Brain microvascular endothelial cell (primary cell): ENCODE measurements at places on chromosomes 12 and 14.

DNA sequence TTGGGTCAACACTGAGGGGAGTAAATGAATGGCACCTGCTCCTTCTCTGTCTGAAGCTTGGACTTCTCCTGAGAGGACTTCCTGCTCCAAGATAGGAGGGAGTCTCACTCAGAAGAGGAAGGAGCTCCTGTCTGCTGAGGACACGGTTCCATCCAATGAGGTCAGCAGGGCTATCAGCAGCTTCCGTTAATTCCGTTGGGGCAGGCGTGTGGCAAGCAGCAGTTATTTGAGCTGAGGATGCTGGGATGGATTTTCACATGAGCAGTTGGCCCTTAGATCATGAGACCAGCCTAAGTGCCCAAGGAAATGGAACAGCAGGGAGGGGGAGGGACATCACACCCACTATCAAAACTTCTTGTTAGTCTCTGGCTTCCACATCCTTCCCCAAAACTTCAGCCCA is 159.0 kb upstream of the PZP start:
- DNase-seq: no peak

- DNase-seq: no peak
Observed at GRCh38 chr14:77306416-77306815, 14.3 kb downstream of the POMT2 start.

GRCh38 chr14:38121320-38122020 is 86.2 kb upstream of the SSTR1 start:
- DNase-seq: no peak

- no peak for DNase-seq
Observed at GRCh38 chr14:91245029-91245428, 525 bp upstream of the GPR68 start.

DNA sequence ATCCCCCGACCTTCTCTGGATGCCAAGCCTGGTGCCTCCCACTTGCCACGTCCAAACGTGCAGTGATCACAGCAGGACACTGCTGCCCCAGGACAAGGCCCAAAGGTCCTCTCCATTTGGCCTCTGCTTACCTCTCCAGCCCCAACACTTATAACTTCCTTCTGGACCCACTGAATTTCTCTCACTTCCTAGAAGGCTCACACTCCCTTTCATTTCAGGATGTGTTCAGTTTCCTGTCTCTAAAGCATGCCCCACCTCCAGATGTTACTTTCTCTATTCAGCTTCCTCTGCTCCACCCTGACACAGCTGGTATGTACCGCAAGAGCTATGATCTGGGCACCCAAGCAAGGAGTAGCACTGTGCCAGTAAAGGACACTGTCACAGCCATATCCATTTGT is 33.0 kb downstream of the CDKL1 start:
- no peak for DNase-seq

DNA sequence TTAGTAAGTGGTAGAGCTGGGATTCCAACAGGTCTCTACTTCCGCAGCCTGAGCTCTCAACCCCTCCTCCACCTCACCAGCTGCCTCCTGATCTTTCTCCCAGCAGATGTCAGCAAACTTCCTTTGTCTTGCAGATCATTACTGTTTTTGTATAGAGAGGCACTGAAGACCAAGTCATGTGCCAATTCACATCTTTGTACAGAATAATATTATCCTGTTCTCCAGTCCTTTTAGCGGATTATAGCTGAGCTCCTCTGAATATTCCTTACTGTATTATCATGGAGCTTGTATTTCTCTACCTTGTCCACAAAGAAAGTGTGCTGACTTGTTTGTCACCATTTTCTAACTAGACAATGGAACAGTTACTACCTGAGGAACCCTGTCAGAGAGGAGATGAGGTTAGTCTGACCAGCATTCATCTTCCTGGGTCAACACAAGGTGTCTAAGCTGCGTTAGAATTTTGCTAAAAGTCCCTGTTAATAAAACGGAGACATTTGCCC is 142.3 kb upstream of the ARHGAP5 start:
- DNase-seq: peak; percentile 59

DNA sequence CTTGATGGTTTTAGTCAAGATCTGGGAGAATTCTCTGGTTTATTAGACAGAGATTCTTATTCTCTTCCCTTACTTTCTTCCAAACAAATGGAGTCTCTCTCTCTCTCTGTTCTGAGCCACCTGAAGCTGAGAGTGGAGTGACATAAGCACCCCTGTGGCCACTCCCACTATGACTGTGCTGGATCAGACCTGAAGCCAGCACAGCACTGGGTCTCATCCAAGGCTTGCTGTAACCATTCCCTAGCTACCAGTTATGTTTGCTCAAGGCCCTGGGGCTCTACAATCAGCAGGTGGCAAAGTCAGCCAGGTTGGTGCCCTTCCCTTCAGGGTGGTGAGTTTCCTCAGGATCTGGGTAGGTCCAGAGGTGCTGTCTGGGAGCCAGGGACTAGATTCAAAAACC is 568.5 kb downstream of the AACS start:
- DNase-seq: no peak

DNA sequence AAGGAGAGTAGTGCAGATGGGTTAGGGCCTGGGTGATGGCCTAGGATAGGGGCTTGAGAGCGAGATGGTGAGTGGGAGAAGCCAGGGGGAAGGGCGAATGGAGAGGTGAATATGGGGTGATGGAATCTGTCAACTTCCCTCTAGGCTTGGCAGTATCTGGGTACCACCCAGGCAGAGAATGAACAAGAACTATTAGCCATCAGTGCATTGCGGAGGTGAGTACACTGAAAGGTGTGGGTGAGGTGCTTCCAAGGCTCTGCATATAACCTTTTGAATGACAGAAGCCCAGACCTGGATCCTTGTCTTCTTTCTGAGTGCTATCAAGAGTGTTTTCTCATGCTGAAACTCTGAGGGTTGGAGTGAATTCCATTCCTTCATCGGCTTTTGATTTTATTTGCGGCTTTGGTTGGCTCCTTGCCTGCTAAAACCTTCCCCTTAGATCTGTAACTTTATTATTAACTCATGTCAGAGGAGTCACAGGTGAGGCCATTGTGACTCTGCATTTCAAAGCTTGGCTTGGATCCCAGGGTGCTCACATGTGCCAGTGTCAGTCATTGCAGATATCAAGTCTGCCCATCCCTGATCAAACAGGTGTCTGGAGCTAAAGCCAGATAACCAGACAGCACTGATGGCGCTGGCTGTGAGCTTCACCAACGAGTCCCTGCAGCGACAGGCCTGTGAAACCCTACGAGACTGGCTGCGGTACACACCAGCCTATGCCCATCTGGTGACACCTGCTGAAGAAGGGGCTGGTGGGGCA is 18.6 kb downstream of the PEX5 start:
- no peak for DNase-seq

GRCh38 chr12:10624605-10625004 is 11.2 kb upstream of the MAGOHB start:
- no peak for DNase-seq

DNA sequence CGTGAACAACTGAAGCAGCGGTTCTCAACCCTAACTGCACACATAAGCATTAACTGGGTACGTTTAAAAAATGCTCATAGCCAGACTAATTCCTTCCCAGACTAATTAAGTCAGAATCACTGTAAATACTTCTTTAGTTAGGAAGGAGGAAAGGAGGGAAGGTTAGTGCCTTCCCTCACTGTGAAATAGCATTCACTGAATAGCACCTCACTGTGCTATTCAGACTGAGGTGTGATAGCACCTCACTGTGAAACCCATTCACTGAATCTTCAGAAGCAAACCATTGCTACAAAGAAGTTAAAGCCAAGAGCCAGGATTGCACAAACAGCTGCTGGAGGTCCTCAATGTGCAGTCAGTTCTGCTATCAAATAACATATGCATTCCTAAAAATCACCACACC is 58.8 kb downstream of the RTN1 start:
- no peak for DNase-seq

GRCh38 chr12:32897281-32897610 is 669 bp upstream of the PKP2 start:
- DNase-seq: no peak

DNA sequence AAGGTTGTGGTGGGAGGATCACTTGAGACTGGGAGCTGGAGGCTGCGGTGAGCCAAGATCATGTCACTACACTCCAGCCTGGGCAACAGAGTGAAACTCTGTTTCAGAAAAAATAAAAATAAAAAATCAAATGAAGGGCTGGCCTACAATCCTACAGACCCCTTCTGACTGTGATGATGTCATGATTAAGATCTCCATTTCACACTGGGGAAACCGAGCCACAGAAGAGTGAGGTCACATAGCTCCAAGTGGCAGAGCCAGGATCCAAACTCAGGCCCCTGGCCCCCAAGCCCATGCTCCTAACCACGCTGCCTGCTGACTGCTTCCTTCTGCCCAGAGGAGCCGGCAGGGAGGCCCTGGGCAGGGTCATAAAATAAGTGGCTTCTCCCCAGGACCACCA is 258.0 kb upstream of the FKBP4 start:
- no peak for DNase-seq
